Ammon's horn (tissue), 1 donor: ENCODE measurements at places on chromosomes 3 and 15.

- no peak for DNase-seq
These were observed 37.7 kb upstream of the SLC41A3 start for GRCh38 chr3:126121632-126122031.

GRCh38 chr3:129715854-129716253, 109.4 kb upstream of the PLXND1 start:
- DNase-seq = no peak

DNA sequence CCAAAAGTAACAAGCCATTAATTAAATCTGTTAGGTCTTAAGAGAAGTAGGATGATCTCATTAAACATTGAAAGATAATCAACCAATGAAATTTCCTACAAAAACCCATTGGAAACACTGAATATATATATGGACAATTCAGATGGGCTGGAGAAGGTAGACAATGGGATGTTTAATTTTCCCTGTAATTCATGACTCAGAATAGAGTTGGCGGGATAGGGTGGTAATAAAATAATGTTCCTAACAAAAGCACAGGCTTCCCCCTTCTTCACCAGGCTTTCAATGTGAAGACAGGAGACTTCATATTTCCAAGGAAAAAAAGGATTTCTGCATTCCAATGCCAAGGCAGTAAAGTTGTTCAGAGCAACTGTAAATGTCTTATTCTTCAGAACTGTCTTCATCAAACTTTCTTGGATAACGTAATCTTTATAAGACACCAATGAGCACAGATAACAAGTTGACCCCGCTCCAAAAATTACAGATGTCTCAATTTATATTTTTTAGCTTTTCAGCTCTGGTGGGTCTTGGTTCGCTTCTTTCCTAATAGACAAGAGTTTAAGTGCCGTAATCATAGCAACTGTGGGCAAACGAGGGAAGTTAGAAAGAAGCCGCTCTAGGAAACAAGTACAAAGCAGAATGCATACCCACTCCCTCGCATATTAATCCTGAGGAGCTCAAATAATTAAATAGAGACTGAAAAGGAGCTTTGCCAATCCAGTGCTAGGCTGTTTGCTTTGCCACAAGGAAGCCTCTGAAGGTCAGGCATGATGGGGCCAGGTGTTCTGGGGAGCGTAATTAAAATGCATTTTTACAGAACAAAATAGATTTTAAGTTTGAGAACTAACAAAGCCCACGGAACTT, 377.0 kb downstream of the FOXP1 start:
- peak; percentile 14 for DNase-seq

GRCh38 chr15:76576523-76577279, 240.1 kb downstream of the ISL2 start:
- peak; percentile 41 for DNase-seq

GRCh38 chr3:13705702-13706280, 156.9 kb downstream of the FBLN2 start:
- DNase-seq = no peak

- no peak for DNase-seq
These were observed 29.5 kb upstream of the FAM3D start for GRCh38 chr3:58696093-58696492.

DNA sequence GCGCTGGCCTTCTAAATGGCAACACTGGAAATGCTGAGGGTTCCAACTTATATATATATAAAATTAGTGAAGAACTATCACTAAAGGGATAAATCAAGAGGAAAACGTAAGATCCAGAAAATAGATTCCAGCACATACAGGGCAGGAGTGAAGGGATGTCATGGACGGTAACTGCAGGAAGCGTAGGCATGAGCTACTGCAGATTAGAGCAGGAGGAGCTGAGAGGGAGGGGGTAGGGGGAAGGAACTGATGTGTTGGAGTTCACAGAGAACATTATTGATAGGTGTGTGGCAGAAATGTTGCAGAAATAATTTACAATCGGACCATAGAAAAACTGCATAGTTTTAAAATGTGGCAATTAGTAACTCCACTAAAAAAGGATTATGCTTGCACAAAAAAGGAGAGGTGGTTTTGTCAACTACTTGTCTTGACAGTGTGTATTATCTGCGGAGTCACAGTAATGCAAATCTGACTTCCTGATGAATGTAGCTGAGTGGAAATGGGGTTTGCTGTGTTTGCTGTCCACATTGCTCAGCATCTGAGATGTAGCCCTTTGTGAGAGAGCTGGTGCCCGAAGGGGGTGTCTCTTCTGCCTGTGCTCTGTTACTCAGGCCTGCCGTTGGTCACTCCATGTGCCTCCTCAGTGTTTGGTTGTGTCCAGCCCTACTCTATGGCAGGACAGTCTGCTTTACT, 61.2 kb downstream of the PAK2 start:
- no peak for DNase-seq

DNA sequence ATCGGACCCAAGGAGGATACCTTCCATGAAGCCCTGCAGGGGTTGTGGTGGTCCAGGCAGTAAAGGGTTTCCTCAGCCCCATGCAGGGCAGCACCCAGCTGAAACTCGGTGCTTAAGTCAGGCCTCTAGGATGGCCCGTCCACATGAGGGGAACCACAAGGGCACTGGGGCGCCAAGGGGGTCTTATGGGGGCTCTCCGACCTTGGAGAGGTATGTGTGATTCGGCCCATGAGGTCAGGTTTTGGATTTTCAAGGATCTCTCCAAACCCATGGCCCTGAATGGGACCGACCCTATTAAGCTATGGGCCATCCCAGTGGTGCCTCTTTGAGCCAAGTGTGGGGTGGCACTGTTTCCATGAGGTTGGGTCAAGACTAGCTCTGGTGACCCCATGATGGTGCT, 233.3 kb downstream of the SNRPN start:
- no peak for DNase-seq
